ENCODE measurements at places on chromosomes 16 and 17. TPM values are rescaled to one million over a fixed set of nuclear protein-coding genes. Genes with fewer than 3 reads are reported as not detected.

CMC2 gene
- total RNA-seq = 45.6 TPM

DNA sequence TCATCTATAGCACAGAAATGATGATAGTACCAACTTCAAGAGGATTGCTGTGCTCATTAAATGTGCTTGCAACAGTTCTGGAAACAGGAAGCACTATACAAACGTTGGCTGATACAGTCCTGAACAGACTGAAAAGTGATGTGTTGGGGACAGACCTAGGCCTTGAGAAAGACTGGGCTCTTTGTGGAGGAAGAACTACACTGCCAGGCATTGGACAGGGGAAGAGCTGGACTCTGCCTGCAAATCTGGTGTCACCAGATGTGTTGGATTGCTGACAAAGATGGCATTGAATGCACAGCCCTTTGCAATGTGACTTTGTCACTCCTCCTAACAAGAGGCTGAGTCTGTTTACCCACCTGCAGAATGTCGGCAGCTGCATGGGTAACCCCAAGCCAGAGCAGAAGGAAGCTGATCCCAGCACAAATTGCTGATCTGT lies 12.4 kb upstream of the ST6GALNAC2 start:
- no peak for DNase-seq

TPSB2 gene
- total RNA-seq = 36.9 TPM

DNA sequence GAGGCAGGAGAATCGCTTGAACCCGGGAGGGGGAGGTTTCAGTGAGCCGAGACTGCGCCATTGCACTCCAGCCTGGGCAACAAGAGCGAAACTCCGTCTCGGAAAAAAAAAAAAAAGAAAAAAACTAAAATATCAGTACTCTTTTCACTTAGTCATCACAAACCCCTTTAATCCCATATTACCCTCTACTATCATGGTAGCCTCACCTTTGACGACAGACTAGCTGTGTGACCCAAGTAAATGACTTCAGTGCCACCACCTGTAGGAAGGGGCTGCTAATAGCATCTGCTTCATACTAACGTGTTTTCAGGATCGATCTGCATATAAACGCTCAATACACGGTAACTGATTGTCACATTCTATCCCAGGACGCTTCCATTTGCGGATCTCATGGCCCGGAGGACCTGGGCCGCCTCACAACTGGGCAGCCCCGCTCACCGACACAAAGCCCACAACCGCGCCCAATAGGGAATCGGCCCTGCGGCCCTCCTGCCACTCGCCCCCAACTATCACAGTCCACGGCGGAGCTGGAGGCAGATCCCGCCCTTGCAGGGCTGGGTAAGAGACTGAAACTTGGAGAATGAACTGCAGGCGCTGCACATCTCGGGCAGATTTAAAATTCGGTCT lies 1.1 kb upstream of the ZNF263 start:
- no peak for DNase-seq

GRCh38 chr17:2385240-2386210 lies 15.3 kb downstream of the MNT start:
- DNase-seq = no peak

KRTAP2-3 gene
- not detected for total RNA-seq

GRCh38 chr17:38619451-38619795 lies 13.7 kb upstream of the SRCIN1 start:
- DNase-seq = no peak

CCL7 gene
- not detected for total RNA-seq

CLDN6 gene
- total RNA-seq = not detected

MYADML2 gene
- not detected for total RNA-seq

GRCh38 chr17:82805254-82805653 lies 34.6 kb downstream of the ZNF750 start:
- DNase-seq = no peak

ADAM11 gene
- 2.2 TPM for total RNA-seq

RSAD1 gene
- total RNA-seq = 33.2 TPM

- no peak for DNase-seq
These were observed 8.9 kb downstream of the OR4D1 start for GRCh38 chr17:58156839-58157803.

DNA sequence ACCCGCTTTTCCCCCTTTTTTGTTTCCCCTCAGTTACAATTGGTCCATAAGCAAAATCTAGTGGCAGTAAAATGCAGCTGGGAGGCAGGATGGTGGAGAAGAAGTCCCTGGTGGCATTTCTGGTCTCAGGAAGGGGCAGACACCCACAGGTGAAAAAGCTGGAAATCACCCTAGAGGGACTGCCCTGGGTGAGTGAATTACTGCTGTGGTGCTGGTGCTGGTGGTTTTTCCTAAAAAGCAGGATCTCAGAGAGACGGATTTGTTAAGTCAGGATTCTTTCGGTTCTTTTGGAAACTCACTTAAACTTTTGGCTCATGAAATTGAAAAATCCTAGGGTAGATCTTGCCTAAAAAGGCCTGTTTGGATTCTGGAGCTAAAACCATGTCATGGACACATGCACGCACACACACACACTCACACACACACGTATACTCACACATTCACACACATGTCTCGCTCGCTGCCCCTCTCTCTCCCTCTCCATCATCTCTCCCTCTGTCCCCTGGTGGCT lies 65.8 kb downstream of the NKD1 start:
- DNase-seq = no peak

DNA sequence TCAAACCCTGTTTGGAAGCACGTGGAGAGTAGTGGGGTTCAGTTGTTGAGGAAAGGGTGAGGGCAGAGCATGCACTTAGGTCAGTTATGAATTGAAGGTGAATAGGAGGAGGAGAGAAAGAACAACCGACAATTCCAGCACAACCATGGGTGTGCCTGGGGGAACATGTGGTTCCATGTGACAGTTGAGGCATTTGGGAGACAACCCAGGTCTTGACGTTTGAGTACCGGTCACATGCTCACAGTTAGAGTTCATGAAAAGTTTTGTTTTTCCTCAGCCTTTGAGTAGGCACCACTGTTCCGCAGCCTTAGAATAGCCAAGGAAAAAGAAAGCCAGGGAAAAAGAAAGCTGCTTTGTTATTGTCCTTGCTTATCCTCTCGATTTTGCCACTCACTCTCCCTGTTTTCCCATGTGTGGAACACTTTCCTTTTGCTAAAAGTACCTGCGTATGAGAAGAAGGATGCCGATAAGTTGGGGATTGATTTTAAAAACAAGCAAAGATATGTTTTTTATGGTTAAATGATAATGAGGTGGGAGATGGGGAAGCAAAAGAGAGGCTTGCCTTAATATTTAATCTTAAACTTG lies 25.6 kb upstream of the ABCC11 start:
- no peak for DNase-seq

GRCh38 chr16:89167425-89167941 lies 4.1 kb upstream of the CDH15 start:
- DNase-seq = peak; percentile 85

CCDC200 gene
- not detected for total RNA-seq

TBC1D28 gene
- not detected for total RNA-seq

GRCh38 chr16:75075688-75076268 lies 40.8 kb downstream of the LDHD start:
- no peak for DNase-seq

DNA sequence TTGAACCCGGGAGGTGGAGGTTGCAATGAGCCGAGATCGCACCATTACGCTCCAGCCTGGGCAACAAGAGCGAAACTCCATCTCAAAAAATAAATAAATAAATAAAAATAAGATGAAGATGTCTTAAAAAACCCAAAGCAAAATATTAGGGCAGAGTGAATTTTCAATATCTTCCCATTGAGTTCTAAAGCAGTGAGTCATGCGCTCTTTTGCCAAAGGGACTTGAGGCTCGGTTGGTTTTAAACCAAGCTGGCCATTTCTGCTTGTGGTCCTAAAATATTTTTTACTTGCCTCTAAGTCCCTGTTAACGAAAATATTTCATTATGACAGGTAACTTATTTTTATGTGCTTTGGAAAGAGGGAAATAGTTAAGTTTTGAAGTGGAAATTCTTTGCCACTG lies 4.7 kb downstream of the PAFAH1B1 start:
- DNase-seq = no peak

Measured in ureter (tissue), 1 donor.